Left ventricle myocardium inferior (tissue), 1 donor: ENCODE measurements at places on chromosomes 1 and 21.
A peak's percentile ranks its signal among the peaks of the same experiment; 100 is the strongest.

DNA sequence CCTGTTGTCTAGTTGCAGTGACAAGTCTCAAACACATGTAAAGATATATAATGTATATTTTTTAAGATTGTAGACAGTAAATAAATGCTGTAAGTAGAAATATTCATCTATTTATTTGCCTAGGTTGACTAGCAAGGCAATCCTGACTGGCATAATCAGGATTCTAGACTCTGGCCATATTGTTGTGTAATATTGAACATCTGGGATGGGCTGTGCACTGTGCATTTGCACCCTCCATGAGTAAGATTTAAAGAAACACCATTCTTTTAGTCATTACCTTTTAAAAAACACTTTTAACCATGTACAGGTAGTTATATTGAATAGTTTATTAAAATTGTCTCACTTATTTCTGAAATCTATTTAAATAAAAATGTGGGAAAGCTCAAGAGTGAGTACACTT lies 32.4 kb downstream of the RASAL2 start:
- DNase-seq = no peak

DNA sequence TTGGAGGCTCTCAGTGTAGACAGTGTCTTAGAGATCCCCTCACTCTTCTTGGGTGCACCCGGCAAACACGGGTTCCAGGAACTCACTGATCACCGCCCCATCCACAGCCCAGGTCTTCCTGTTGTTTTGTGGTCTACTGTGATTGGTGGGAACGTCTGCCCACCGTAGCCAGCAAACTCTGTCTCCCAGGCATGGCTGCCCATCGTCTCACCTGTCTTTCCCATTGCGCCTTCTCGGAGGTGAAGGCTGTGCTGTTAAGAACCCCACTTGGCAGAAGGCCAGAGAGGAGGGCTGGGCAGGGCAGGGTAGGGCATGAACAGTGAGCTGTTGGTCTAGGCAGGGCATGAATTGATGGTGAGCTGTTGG lies 14.1 kb upstream of the KCNA2 start:
- DNase-seq = no peak

GRCh38 chr1:152179566-152179965 lies 20.5 kb upstream of the RPTN start:
- no peak for DNase-seq

DNA sequence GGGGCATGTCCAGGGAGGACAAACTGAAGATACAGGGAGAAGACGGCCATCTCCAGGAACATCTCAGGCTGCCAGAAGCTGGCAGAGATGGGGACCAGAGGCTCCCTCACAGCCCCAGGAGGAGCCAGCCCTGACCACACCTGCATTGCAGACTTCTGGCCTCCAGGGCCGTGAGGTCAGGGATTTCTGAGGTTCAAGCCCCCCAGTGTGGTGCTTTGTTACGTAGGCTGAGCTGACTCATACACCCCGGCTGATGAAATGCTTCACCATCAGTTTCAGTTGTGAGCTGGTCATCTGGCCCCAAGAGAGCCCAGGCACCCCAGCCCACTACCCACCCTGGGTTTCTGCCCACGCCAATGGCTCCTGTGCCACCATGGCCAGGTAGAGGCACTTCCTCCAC lies 106.4 kb downstream of the SIK1 start:
- no peak for DNase-seq

- no peak for DNase-seq
Measured at GRCh38 chr1:14778898-14779865, 180.7 kb downstream of the KAZN start.

DNA sequence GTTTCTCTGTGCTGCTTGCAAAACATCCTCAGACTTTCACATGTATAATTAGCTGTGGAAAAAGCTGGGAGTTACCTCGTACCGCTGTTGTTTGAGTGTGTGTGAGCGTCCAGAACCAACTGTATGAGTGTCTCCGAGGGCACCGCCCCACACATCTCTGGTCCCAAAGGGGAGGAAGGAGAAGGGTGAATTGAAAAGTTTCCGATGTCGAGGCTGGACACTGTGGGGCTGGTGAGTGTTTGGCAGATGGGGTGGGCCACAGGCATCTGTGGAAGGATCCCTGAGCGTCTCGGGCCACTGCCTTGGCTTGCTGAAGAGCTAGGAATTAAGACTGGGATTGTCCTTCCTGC lies 1.2 kb downstream of the ATP2B4 start:
- DNase-seq = peak; percentile 29

- DNase-seq = no peak
Measured at GRCh38 chr1:54846301-54846700, 40.7 kb downstream of the DHCR24 start.

GRCh38 chr1:186511761-186512637 lies 51.1 kb upstream of the PDC start:
- no peak for DNase-seq
